ENCODE measurements at places on chromosomes 6 and 20. TPM values are rescaled to one million over a fixed set of nuclear protein-coding genes. Genes with fewer than 3 reads are reported as not detected.
A peak's percentile ranks its signal among the peaks of the same experiment; 100 is the strongest.

GRCh38 chr6:118781897-118782296 lies 112.1 kb upstream of the ASF1A start:
- no peak for DNase-seq

Gene SLC32A1
- total RNA-seq: not detected

Gene OLIG3
- not detected for total RNA-seq

DNA sequence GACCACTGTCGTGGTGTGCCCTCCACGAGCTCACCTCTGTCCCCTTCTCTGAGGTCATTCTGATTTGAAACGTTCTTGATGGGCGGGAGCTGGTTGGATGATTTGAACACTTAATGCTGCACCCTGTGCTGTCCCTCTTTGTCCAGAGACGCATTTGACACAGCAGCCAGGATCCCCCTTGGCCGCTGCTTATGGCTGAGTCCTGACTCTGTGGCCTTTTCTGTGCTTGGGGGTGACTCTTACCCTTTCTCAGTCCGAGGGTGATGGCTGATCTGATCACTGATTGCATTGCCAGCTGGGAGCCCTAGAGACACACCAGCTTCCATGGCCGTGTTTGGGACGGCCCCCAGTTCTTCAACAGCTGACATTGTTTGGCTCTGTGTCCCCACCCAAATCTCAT lies 43.5 kb upstream of the FRMD1 start:
- no peak for DNase-seq

DNA sequence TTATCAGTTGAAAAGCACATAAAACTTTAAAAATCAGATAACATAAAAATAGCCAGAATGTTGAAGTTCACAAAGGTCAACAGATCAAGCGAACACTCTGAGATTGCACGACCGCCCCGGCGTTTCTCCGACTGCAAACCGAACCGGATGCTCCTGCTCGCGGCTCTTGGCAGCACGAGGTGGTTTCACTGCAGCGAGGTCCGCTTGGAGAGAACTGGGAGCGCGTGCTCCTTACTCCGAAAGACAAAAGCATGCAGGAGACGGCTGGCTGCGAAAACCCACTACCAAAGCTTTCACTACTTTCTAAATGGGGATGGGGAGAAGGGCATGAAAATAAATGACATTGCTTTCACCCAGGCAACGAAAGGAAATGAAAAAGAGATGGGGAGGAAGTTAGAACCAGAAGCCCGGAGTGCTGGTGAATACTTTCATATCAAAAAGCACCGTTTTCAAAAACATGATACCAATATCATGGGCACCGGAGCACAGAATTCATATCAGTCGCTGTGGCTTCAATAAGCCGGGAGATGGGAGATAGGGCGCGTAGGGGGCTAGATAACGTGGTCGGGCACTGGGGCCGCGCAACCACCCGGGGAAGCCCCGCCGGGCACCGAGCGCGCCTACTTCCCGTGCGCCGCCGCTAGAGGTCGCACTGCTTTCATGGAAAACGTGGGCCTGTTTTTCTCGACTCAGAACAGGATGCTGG lies 8.3 kb upstream of the ANKRD60 start:
- DNase-seq: peak; percentile 81

- no peak for DNase-seq
These were observed 283.6 kb downstream of the RNGTT start for GRCh38 chr6:88679841-88680240.

GRCh38 chr6:147712841-147713240 lies 204.4 kb downstream of the SAMD5 start:
- DNase-seq: no peak

- no peak for DNase-seq
These were observed 16.7 kb downstream of the TULP4 start for GRCh38 chr6:158328952-158329351.

All from kidney (tissue), 22 donors.